ENCODE measurements at places on chromosomes 7 and 10. TPM values are rescaled to one million over a fixed set of nuclear protein-coding genes. Genes with fewer than 3 reads are reported as not detected.

Gene POLL
- 34.3 TPM for total RNA-seq

Gene DPY19L1
- 60.7 TPM for total RNA-seq

DNA sequence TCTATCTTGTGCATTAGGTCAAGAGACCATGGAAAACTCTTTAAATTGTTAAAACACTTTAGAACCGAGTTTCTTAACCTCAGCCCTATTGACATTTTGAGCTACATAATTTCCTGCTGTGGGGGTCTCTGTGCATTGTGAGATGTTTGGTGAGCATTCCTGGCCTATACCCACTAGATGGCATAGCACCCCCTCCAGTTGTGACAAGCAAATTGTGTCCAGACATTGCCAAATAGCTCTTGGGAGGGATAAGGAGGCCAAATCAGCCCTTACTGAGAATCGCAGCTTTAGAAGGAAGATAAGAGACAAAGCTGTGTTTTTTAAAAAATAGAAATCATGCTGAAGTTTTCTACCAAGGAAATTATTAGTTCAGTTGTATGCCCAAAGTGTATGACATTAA lies 1158.5 kb upstream of the C7orf33 start:
- no peak for DNase-seq

GRCh38 chr7:119270045-119270464 lies 1002.9 kb upstream of the KCND2 start:
- DNase-seq = peak; percentile 49

GRCh38 chr10:124962421-124962820 lies 20.5 kb downstream of the ZRANB1 start:
- DNase-seq = no peak
